ENCODE measurements at places on chromosomes 2 and 18. TPM values are rescaled to one million over a fixed set of nuclear protein-coding genes. Genes with fewer than 3 reads are reported as not detected.

GRCh38 chr2:21020031-21020667, 23.7 kb downstream of the APOB start:
- DNase-seq, result no peak
- H3K27ac ChIP-seq, result no peak overlapping the region
- H3K36me3 ChIP-seq, result no peaks in the 10 kb centered on the region
- H3K4me1 ChIP-seq, result no peaks in the 10 kb centered on the region
- H3K4me3 ChIP-seq, result no peak overlapping the region

DNA sequence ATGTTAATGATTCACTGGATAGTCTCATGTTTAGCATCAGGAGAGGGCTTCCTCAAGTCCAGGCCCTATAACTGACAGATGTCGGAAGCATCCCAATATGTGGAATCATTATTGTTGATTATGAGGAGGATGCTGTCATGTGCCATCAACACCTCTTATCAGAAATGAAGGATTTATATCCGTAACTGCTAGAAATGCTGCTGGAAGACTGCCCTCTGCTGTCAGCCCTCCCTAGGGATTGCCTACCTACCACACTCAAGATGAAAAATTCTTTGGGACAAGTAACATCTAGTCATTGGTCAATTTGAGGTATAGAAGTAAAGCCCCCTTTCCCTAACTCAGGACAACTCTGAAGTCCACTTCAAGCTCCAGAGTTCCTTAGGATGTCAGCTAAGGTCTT, 1166.5 kb upstream of the NXPH2 start:
- no peaks in the 10 kb centered on the region for H3K4me1 ChIP-seq
- H3K27me3 ChIP-seq, result no peaks in the 10 kb centered on the region
- no peak overlapping the region for H3K27ac ChIP-seq
- DNase-seq, result no peak
- H3K4me3 ChIP-seq, result no peak overlapping the region
- no peaks in the 10 kb centered on the region for H3K36me3 ChIP-seq

The ZNF396 gene
- total RNA-seq, result 1.1 TPM

The CD8A gene
- total RNA-seq, result 1.1 TPM

The CHRNG gene
- not detected for total RNA-seq

The PSTPIP2 gene
- total RNA-seq, result 15.3 TPM

All from activated CD4-positive, alpha-beta T cell treated with anti-CD3 and anti-CD28 coated beads for 36 hours (primary cell).